Vagina (tissue), 2 donors: ENCODE measurements at places on chromosomes 16 and 17.

DNA sequence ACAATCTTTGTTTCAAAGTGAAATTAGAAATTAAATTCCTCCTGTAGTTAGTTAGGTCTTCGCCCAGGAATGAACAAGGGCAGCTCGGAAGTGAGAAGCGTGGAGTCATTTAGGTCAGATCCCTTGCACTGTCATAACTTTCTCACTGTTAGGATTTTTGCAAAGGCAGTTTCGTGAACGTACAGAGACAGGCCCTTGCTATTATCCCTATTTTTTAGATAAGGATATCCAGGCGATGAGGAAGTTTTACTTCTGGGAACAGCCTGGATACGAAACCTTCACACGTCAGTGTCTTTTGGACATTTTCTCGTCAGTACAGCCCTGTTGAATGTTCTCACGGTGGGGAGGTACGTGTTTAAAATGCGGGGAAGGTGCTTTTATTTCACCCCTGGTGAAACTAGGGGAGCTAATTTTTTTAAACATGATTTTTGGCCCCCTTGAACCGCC is 318 bp upstream of the RBL2 start:
- DNase-seq: no peak

DNA sequence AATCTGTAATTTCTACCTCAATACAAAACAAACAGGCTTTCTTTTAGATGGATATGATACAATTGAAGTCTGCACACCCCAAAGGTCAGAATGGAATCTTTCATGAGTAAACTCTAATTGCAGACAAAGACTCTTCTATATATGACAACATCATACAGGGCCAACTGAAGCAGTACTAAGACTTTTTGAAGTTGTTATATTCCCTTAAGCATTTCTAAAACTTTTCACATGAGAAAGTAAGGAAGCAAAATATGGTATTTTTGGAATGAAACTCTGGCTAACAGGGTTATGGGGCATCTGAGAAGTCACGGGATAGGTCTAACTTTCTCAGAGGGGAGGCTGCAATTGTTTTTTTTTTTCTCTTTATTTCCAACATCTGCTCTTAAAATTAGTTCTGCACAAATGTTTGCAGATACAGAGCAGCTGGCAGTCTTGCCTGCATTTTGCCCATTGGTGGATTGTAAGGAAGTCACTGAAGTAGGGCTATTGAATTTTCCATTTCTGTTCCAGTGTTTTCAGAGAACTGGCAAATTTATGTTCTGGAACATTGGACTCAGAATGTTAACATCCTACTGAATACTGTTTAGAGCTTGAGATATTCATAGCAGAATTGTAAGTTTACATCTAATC is 59.1 kb downstream of the SSH2 start:
- DNase-seq: no peak

DNA sequence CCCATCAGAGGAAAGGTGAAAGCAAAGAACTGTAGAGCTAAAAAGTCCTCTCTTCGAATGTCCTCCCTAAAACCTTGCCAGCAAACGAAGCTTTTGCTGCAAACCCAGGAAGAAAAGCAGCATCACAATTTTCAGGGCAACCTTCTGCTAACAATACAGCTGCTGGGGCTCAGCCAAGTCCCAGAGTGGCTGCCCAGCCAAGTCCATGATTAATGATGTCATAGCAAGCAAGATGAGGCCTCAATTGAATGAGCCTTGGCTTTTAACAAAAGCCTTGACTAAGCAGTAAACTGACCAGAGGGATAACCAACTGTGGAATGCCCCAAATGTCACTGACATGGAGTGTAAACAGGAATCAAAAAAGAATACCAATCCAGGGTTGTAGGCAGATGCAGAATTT is 342.7 kb downstream of the PMP22 start:
- no peak for DNase-seq

- DNase-seq: no peak
These were observed 16.7 kb upstream of the TANGO6 start for GRCh38 chr16:68826652-68827051.

DNA sequence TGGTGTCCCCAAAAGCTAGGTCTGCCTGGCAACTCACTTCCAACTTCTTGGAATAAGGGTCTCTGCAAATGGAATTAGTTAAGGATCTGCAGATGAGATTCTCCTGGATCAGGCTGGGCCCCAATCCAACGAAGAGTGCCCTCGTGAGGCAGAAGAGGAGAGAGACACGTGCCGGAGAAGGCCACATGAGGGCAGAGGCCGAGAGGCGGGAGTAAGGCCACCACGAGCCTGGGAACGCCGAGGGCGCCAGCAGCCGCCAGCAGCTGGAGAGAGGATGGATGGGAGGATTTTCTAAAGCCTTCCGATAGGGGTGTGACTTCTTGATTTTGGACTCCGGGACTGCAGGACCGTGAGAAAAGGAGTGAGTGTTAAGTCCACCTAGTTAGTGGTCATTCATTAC is 76.3 kb downstream of the JPH3 start:
- no peak for DNase-seq
